Fibroblast of villous mesenchyme (primary cell): ENCODE measurements at places on chromosomes 12 and 14. TPM values are rescaled to one million over a fixed set of nuclear protein-coding genes. Genes with fewer than 3 reads are reported as not detected.
A peak's percentile ranks its signal among the peaks of the same experiment; 100 is the strongest.

POU6F1 gene
- total RNA-seq, result 3.5 and 4.5 TPM in 2 replicates

CLEC12A gene
- total RNA-seq, result not detected in 2 replicates

PMCH gene
- not detected in 2 replicates for total RNA-seq

WNT1 gene
- not detected in 2 replicates for total RNA-seq

- peak; percentile 73 for DNase-seq
These were observed 556 bp downstream of the TIMM9 start for GRCh38 chr14:58426670-58427280.

- no peak for DNase-seq
These were observed 23.4 kb downstream of the TESPA1 start for GRCh38 chr12:54961190-54961589.

DNA sequence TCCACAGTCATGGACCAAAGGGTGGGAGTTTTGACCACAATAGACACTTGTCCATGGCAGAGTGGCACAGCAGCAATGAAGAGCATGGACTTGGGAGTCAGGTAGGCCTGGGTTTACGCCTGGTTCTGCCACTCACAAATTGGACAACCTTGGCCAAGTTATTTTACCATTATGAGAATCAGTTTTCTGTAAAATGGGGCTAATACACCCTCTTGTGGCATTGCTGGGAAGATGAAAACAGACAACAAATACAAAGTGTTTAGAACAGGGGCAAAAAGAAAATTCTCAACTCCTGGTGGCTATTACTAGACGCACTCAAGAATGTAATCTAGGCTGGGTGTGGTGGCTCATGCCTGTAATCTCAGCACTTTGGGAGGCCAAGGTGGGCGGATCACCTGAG, 2.6 kb downstream of the C12orf43 start:
- DNase-seq, result no peak

ARMH4 gene
- total RNA-seq, result 1.6 and 3.0 TPM in 2 replicates

EXOC5 gene
- total RNA-seq, result 65.4 and 107 TPM in 2 replicates

NKX2-1 gene
- not detected in 2 replicates for total RNA-seq

DNA sequence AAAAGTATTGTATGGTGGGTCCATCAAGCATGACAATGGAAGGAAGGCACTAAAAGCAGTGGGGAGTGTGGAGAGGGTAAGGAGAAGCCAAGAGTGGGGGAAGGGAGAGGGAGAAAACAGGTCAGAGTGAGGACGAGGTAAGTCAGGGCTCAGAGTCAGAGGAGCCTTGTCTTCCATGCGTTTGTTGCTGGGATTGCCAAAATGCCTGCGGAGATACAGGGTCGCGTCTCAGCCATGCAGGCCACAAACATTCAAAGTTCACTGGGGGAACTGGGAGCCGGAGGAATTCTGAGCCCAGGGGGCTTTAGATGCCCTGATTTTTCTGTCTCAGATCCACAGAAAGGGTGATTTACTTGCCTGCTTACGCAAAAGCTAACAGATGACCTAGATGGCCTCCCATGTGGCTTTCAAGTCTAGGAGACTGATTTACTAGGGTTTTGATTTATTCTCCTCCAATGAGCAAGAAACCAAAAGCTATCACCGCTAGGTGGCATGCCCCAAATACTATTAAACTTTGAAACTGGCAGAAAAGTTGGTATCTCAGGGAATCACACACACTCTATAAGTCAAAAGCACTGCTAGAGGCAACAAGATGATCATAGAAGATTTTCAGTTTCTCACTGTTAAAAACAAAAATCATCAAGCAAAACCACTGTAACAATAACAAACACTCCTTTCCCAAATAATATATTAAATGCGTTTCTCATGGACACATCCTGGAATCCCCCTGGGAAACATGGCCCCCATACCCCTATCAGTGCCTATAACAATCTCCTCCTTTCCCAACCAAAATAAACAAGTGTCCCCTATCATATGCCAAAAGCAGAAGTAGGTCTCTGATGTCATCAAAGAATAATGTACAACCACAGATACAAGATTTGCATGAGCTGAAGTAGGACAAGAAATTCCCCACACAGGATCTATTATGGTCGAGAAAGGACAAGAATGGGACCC, 26.6 kb upstream of the MDM1 start:
- peak; percentile 90 for DNase-seq

DNA sequence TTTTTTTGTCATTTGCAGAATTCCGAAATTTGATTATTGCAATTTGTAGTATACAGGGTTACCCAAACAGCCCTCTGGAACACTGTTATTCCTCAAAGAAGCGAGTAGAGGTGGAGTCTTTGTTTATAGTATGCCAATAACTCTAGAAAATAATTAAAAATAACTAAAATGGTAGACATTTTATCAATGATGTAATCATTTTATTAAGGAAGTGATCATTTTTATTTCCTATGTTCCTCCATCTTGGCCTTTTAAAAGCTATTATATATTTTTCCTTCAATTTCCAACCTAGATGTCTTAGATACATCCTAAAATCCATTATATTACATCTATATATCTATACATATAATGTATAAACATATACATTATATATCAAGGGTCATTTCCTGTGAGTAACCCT, 106.0 kb downstream of the CCDC91 start:
- DNase-seq, result no peak

GRCh38 chr12:6764011-6764828, 1.9 kb upstream of the PTMS start:
- peak; percentile 100 for DNase-seq

ARID2 gene
- 19.3 and 25.0 TPM in 2 replicates for total RNA-seq

DNA sequence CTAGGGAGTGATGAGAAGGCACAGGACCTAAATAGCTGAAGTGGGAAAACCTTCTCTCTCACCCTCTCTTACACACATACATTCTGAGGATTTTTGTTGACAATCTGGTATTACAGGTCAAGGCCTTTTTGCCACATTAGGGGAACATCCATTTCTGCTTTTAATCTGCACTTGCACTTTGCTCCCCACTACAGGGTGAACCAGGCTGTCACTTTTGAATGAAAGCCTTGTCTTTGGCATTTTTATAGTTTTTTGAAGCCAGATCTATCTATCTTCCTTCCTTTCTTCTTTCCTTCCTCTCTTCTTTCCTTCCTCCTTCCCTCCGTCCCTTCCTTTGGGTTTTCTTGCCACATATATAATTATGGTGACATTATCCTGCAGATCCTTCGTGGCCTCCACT, 165.9 kb upstream of the OTX2 start:
- no peak for DNase-seq

ALG10B gene
- 3.0 and 4.8 TPM in 2 replicates for total RNA-seq

DNA sequence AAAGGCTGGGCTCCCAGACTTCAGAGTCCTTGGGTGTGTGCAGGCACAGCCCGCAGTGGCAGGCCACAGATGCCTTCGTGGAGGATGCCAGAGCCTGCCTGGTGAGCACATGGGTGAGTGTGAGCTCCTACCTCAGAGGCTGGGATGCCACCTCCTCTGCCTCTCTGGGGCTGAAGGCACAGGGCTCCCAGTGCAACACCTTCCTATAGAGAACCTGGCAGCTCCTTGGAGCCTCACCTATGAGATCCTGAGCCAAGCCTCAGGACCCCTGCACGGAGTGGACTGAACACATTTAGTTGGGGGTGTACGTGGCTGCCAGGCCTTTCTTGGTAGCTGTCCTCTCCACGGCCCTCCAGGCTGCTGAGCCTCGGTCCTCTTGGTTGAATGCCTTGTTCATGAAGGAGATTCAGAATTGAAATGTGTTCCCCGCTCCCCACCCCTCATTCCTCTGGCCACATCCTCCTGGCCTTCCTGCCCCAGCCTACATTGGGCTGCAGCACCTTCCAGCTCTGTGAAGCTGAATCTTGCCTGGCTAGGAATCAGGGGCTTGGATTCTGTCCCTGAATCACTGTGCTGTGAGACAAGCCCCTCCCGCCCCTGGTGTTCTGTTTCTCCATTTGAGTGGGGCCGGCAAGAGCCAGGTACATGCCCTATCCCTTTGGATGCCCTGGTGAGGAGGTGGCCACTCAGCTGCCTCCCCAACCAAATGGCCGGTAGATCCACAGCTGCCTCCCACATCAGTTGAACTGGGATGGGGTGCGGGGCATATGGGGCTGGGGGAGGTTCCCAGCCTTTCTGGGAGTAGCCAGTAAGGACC, 38.7 kb upstream of the TRAF3 start:
- DNase-seq, result no peak

KRT79 gene
- not detected in 2 replicates for total RNA-seq
